Fibroblast of skin of back (primary cell): ENCODE measurements at places on chromosomes 2 and 18.
A peak's percentile ranks its signal among the peaks of the same experiment; 100 is the strongest.

DNA sequence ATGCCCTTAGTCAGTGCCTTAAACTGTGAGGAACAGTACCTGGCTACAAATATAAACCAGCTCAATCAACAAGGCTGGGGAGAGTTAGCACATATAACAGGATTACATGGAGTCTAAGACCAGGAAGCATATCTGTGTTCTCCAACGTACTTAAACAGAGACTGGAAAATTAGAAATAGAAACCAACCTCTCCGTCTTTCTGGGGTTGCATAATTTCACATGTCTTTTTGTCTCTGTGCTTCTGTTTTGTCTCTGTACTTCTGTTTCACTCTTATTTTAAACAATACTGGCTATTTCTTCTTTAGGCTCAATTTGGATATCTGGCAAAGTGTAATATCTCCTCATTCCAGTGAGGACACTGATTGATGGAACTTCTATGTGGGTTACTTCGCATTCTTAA is 749.0 kb upstream of the ZEB2 start:
- DNase-seq = no peak

- peak; percentile 26 for DNase-seq
Observed at GRCh38 chr18:69469444-69469919, 68.8 kb downstream of the DOK6 start.

DNA sequence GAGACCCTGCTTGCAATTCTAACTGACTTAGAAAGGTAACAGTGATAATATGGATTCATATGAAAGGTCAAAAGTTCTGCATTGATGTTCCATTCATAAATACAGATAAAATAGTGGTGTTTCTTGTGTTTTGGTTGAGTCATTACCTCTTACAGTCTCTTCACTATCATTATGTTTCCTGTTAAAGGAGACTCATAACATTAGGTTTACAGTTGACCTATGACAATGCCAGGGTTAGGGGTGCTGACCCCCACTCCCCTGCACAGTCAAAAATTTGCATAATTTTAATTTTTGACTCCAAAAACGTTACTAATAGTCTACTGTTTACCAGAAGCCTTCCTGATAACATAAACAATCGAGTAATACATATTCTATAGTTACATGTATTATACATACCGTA is 75.4 kb downstream of the VRK2 start:
- no peak for DNase-seq

- DNase-seq = no peak
Observed at GRCh38 chr2:127498386-127498785, 27.9 kb downstream of the IWS1 start.

- no peak for DNase-seq
Observed at GRCh38 chr2:6945087-6945813, 28.0 kb downstream of the RNF144A start.

- DNase-seq = no peak
Observed at GRCh38 chr2:171201271-171201670, 40.6 kb upstream of the TLK1 start.

DNA sequence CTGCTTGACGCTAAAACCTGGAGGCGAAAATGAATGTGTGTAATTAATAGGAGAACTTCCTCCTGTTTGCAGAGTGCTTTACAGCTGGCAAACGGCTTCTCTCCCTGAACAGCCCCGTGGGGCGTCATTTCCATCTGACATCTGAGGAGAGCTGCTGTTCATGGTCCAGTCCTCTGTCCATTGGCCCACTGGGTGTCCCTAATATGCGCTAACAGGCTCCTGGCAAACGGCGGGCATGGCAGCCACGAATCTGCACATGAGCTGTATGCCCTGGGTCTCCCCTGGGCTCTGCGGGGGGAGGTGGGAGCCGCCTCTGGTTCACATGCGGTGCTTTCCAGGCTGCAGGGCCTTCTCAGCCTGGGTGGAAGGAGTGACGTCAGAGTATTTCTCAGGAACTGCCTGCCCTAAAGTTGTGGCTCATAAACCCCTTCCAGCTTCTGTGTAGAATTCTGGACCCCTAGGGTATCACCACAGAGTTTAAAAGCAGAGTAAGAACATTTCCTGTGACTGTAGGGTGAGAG is 73.2 kb downstream of the LRRFIP1 start:
- peak; percentile 89 for DNase-seq

GRCh38 chr2:238650536-238650935 is 197.3 kb upstream of the TWIST2 start:
- no peak for DNase-seq

DNA sequence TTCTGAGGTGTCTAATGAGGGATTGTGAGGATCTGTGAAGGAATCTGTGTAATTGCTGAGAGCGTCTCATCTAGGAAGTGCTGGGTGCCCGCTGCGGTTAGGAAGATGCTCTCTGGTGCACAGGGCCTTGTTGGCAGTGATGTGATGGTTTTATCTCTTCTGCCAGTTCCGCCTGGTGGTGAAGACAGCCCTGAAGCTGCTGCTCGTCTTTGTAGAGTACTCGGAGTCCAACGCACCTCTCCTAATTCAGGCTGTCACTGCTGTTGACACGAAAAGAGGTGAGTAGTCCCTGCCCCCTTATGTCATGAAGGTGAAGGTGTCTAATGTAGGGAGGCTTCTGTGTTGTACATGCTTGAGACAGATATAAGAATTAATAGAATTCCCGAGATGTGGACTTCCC is 234.2 kb downstream of the TPGS2 start:
- no peak for DNase-seq

- no peak for DNase-seq
Observed at GRCh38 chr2:112887964-112888749, 22.8 kb upstream of the IL37 start.

DNA sequence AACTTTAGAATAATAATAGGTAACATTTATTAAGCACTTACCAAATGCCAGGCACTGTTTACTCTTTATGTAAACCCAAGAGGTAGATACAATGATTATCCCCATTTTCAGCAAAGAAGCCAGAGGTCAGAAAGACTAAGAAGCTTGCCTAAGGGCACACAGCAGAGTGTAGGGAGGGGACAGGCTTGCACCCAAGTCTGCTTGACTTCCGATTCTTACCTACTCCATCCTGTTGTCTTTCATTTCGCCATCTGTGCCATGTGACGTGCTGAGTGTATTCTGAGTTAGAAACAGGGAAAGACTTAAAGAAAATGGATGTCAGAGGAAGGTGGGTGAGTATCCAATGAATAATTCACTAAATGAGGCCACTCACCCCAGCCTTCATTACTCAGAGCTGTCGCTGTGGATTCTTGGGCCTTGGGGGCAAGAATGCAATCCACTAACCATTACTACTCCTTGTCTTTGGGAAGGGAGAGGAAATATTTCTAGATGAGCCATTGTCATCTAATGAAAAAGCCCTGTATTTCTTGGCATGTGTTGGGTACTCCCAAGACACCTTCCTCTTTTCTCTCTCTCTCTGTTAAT is 76.4 kb upstream of the BCL11A start:
- no peak for DNase-seq

- no peak for DNase-seq
Observed at GRCh38 chr18:13004396-13004795, 13.2 kb downstream of the CEP192 start.

DNA sequence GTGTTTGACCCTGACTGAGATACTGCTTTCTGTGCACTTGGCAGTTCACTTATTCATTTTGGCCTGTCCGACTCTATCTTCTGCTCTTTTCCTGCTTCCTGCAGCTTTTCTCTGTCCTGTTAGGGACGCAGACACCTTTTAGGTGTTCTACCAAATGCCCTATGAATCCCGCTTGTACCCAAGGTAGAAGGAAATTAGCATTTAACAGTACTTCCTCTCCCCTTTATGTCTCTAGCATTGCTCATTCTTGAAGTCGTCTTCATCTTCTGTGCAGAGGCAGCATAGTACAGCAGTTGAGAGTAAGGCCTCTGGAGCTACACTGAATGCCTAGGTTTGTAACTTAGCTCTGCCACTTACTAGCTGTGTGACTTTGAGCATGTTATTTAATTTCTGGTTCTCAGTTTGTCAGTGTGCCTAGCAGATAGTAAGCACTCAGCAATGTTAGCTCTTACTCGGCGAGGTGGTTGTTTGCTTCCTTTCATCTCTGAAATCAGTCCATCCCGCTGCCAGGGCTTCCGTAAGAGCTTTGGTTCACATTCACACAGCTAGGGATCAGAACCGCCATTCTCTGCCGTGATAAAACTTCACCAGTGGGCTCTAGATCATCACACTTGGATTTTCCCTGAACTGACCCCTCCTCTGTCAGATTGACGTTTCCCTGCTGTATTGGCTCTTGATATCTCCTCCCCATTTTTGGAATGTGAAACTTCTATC is 1.4 kb downstream of the CCT7 start:
- DNase-seq = no peak

DNA sequence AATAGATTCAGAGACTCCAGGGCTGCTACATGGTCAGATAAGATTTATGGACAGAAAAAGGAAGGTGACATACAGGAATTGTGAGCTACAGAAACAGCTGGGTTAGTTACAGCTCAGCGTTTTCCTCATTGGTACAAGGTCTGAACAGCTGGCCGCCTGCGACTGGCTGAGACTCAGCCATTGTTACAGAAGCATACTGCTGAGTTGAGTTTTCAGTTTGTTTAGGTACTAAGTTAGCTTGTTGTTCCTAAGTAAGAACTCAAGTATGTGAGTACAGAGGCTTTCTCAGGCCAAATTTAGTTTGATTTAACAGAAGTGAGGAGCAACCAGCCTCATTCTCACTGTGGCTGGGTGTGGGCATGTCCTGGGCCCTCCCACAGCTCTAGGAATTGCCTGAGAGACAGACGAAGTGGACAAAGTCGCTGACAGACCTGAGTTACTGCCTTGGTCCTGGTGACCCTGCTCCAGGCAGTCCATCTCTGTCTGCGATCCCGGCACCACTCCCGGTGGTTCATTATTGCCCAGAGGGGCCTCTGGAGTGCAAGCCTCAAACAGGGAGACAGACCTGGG is 27.8 kb upstream of the RHOB start:
- DNase-seq = peak; percentile 27

GRCh38 chr2:157036726-157037125 is 220.8 kb upstream of the GALNT5 start:
- DNase-seq = no peak

GRCh38 chr2:127661949-127662510 is 13.3 kb downstream of the LIMS2 start:
- DNase-seq = peak; percentile 60
